Hepatic stellate cell (primary cell): ENCODE measurements at places on chromosomes 5 and 9.

DNA sequence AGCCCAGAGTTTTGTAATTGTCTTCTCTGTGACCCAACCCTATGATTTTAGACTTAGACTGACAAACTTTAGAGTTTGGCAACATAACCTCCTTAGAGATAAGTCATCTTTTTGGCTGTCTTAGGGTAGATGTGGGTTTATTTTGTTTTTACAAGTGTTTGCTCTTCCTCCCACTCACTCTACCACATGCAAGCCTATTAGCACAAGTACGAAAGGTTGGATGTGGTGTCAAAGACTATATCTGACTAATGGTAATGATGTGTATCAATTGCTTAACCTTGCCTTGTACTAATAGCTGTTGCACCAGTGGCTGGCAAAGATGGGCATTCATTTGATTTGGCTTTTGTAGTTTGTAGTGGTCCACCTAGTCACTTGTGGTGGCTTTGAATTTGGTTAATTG lies 46.5 kb downstream of the SLC25A46 start:
- DNase-seq = no peak

DNA sequence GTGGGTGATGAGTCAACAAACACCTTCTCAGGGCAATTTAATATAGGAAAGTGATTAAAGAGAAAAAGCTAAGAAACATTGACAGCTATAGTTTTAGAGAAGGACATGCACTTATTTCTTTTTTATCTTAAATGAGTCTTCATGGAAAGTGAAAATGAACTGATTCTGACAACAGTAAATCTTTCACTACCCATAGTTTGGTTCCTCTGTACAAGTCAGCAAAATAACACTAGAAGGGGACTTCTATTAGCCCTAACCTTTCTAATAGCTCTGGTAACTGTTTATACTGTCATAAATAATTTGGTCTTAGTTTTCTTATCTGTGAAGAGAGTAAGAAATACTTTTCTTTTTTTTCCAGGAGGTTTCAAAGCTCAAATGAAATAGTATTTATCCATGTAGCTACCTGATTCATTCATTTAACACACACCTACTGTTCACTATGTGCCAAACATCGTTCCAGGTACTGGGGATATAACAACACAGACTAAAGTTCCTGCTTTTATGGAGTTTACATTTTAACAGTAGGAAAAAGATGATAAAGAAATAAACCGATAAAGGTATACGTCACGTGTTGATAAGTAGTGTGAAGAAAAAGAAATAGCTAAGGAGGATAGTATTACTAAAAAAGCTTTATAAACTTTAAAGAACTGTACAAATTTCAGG lies 148.2 kb downstream of the PCSK1 start:
- DNase-seq = no peak

DNA sequence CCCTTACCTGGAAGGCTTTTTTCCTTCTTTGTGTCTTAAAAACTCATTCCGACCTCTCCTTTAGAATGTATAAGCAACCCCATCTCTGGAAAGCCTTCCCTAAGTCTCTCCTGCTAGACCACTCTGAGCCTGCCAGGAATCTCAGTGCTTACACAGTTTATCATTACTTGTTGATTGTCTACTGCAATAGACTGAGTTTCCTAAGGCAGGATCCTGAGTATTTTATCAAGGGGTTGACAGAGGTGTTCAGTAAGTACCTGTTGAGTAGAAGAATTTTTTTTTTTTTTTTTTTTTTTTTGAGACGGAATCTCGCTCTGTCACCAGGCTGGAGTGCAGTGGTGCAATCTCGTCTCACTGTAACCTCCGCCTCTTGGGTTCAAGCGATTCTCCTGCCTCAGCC lies 2.6 kb upstream of the TJP2 start:
- no peak for DNase-seq

GRCh38 chr9:107632216-107632615 lies 142.6 kb upstream of the KLF4 start:
- DNase-seq = no peak

GRCh38 chr5:111694133-111694532 lies 62.9 kb downstream of the NREP start:
- no peak for DNase-seq

GRCh38 chr5:13972029-13972428 lies 27.5 kb upstream of the DNAH5 start:
- DNase-seq = no peak

- DNase-seq = no peak
These were observed 198.6 kb downstream of the AGTPBP1 start for GRCh38 chr9:85543196-85543595.

GRCh38 chr5:117255211-117256027 lies 680.8 kb upstream of the SEMA6A start:
- no peak for DNase-seq

GRCh38 chr5:56311306-56311905 lies 78.3 kb upstream of the ANKRD55 start:
- DNase-seq = no peak

DNA sequence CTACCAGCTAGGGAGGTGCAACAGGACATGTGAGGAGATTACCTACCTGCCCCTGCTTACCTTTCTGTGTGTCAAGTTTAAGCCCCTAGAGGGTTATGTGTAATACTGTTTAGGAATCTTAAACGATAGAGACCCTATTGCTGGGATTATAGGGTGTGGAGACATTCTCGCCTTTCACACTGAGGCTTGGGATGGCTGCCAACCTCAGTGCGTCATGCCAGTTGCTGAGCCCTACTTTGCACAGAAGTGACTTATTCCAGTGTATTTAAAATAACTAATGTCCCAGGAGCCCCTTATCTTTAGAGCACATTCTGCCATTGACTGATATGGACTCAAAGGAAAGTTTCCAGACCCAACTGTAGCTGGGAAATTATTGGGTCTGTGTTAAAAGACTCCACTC lies 76.6 kb upstream of the XPA start:
- no peak for DNase-seq
